Stromal cell of bone marrow (primary cell): ENCODE measurements at places on chromosomes 2 and 18.

- no peak for DNase-seq
Measured at GRCh38 chr2:229438430-229439159, 167.5 kb upstream of the PID1 start.

GRCh38 chr2:197705912-197706838, 1.0 kb downstream of the MARS2 start:
- DNase-seq = no peak

DNA sequence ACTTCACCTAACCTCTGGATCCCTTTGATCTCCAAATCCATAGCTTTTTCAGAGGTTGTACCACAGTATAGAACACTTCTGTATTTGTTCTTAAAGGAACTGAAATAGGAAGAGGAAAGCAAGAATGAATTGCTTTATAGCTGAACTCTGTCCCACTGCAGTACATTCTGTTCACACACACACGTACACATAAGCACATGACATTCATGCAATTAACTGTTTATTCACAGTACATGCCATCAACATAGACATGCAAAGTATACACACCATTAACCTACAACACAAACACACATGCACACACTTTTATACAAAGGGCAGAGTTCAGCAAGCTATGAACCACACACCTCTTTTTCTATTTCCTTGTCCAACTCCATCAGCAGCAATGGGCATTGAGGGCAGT, 43.2 kb downstream of the MRPL33 start:
- DNase-seq = no peak

DNA sequence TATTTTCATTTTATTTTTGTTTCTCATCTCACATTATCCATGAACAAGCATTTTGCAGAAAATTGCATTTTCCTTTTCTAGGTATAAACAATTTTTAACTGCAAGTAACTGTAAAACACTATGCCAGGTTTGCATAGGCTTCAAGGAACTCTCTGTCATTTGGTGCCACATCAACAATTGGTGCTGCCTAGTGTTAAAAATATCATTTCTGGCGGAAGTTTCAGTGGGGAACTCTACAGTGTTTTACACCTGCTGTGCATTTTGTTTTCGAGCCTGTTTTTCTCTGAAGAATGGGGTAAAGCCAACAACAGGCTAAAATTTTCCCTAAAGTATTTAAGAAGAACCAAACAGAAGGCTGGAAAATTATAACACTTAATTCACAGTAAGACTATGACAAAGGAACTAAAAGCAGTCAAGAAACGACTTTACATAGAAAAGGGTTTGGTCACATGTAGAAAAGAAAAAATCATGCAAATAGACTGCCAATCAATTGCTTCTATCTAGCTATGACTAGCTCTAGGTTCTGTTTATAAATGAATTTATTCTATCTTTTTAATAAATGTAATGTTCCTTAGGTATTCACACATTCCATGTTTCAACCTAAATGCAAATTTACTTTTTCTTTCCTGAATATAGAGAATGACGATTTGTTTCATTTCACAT, 21.4 kb upstream of the FRZB start:
- DNase-seq = no peak

DNA sequence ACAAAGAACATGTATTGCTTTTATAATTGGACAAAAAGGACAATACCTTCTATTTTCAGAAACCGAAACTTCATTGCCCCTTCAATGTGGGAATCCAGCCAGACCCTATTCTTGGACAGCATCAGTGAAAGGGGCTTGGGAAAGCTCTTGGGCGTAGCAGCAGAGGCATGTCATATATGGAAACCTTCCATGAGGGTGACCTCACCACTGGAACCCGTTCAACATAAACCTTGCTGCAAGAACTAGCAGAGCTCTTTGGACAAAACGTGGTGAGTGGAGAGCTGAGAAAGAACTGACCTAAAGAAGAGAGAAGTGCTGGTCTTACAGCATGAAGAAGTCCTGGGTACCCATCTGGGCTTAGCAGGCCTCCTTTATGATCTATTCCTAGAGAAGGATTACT, 22.7 kb upstream of the ACTG2 start:
- peak; percentile 84 for DNase-seq

DNA sequence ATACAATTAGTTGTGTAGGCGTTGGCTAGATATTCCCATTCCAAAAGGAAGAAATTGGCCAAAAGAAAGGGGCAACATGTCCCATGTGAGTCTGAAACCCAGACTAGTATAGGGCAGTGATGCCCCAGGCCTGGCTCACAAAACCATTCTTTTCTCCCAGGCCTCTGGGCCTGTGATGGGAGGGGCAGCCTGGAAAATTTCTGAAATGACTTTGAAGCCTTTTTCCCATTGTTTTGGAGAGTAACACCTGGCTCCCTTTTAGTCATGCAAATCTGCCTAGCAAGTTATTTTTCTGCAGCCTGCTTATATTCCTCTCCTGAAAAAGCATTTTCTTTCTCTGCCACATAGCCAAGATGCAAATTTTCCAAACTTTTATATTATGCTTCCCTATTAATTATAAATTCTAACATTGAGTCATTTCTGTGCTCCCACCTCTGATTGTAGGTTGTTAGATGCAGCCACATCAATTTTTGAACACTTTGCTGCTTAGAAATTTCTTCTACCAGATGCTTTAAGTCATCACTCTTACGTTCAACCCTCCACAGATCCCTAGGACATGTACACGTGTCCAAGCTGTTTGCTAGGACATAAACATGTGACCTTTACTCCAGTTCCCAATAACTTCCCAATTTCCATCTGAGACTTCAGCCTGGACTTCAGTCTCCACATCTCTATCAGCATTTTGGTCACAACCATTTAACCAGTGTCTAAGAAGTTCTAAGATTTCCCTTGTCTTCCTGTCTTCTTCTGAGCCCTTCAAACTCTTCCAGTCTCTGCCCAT, 76.1 kb upstream of the MC4R start:
- DNase-seq = no peak
